ENCODE measurements at places on chromosomes 3 and 15.

- no peak for DNase-seq
These were observed 28.2 kb downstream of the ARIH1 start for GRCh38 chr15:72502220-72502809.

DNA sequence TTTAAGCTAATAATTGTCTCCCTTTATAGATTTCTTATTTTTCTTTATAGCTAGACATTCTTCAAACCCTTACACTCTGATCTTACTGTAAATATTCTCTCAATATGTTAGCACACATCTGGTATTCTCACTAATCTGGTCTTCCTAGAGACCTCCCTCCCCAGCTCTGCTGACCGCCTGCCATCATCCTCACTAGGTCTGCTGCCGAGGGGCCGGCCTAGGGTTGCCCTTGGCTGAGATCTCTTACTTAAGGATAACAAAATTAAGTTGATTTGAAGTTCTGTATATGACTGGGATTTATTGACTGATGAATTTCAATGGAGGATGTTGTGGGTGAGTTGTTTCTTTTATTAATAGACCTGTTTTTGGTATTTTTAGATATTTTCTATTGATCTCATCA lies 586.6 kb downstream of the NAALADL2 start:
- DNase-seq = no peak

DNA sequence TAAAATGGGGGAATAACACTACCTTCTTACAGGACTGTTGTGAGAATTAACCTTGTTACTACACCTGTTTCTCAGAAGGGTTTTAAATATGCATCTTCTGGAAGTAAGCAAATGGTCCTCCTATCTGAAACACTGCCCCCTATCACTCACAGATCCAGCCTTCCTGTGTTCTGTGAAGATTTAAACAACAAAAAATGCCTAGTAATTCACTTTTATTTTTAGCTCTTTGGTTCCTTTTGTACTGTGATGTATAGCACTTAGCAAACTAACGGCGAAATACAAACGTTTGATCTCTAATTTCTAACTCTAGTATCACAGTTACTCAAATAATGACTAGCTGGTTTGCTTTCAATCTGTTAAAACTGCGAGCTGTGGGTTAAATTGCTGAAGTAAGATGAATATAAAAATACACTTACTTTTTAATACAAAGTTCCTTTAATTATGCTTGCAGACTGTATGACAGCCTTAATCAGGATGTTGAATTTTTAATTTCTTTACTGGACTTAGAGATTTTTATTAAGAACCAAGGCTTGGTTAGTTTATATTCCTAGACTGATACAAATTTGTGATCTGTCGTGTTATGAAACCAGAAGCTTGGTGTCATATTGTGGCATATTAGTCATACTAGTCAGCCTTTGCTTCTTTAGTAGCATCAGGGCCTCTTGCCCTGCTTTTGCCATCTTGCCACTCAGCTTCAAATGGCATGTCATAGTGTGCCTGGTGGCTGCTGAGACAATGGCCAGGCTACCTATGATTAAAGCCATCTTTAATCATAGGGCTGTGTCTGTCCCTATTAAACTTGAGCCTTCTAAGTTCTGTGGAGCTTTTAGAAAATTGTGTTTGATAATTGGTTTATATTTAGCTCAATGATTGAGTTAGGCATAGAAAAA lies 9.2 kb downstream of the EIF3J start:
- no peak for DNase-seq

- DNase-seq = no peak
These were observed 99.7 kb downstream of the TCF12 start for GRCh38 chr15:57018151-57018550.

DNA sequence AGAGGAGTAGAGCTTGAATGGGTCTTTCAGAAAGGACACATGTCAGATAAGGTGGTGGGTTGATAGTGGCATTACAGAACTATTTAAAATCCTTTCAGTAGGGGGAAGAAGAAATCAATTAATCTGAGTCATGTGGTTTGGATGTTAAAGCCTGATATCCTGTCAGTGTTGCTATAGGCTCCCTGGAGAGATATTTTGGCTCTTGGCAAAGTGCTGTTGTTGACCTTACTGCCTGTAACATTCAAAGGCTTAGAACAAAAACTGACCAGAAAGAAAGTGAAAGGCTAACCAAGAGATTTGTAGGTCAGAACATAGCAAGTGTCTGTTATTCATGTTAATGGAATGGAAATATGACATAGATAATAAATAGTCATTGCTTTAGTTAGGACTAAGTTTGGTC lies 552.9 kb downstream of the DIPK2A start:
- DNase-seq = no peak

DNA sequence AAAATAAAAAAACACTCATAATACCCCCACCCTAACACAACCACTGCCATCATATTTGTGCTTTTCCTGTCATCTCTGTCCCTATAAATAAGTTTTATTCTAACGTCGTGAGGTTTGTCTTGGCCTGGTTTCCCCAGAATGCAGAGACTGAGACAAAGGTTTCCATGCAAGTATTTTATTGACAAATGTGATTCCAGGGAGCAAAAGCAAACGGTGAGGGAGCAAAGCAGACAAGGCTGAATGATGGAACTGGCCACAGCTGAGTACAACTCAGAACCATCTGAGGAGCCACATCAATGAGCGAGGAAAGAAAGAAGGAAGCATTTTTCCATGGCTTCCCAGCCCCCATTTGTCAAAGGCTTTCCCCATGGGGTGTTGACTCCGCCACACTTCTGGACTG lies 37.7 kb upstream of the LARS2 start:
- DNase-seq = no peak

- no peak for DNase-seq
These were observed 141.1 kb downstream of the GHSR start for GRCh38 chr3:172307141-172307560.

GRCh38 chr3:123733805-123734526 lies 149.1 kb upstream of the HACD2 start:
- DNase-seq = no peak

DNA sequence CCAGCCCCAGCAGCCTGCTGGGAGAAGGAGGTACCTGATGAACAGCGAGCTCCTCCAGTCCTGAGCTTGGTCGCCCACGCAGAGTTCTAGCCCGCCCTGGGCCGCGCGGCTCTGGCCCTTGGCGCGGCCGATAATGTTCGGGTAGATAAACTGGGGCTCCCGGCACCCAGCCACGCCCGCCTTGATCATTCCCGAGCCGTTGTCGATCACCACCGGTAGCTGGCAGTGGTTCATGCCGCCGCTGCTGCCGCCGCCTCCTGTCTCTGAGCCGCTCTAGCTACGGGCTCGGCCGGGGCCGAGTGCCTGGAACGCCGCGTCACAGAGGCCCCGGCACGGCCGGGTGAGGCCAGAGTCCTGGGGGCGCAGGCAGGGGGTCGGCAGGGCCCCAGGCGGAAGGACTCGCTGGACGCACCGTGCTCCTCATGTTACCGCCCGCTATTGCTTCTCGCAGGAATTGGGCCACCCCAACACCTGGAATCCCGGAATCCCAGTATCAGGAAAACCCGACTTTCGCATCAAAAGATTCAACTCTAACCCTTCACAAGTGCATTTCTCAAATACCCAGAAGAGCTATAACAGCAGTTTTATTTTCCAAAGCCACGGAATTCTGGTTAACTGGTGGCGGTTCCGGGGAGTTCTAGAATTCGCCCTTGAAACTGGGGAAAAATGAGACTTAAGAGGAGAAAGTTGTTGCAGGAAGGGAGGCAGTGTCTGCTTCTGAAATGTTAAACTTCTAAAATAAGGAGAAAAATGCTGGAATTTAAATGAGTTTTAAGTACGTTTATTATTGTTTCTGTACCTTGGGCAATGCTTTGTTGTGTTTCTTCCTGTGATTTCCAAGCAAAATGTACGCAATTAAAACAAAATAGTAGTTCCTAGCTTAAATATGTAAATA lies at the start of gene ACTRT3:
ACTRT3 (minus strand) TSS at position 275 of the 895 bp plus-strand sequence; CDS start at position 234, 41 bp downstream.
- DNase-seq = peak; percentile 82

DNA sequence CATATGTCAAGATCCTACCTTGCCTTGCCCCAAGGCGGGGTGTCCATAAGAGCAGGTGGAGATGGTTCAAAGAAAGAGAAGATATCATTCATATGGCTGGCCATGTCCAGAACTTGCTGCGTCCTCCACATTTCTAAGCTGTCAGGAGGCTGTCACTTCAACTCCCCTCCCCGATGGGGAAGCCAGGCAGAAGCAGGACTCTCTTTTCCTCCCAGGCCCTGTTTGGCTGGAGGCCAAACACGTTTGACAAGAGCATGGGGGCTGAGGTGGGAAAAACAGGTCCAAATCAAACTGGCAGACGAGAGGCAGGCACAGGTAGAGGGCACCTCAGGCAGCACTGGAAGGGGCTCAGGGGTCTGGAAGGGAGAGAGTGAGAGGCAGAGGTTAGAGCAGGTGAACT lies 37.7 kb downstream of the MESD start:
- DNase-seq = no peak

DNA sequence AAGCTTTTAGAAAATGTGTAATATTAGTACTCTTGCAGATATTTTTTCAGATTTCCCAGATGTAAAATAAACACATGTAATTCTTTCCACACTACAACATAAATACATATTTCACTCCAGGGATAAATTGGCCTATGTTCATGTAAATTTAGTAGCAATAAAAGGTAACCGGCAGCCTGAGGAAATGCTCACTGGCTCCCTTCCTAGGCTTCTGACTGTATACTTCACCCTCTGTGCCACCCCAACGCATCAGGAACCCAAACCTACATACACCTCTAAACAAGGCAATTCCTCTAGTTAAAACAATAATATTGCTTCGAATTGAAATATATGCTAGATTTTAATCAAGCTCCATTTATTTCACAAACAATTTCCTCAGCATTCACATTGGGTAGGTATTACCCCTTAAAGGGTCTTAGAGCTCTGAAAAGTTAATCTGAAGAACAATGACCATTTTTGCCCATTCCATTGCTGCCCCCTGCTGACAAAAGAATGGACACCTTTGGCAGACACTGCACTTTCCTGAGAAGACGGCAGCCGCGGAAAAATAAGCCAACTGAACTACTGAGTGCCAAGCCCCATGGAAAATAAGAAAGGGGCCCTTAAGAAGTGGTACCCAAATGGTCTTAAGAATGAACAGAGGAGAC lies 212.5 kb downstream of the OSBPL10 start:
- no peak for DNase-seq

GRCh38 chr15:99983171-99983885 lies 250.1 kb upstream of the LYSMD4 start:
- DNase-seq = no peak

GRCh38 chr15:64004587-64004986 lies 41.7 kb downstream of the DAPK2 start:
- no peak for DNase-seq

DNA sequence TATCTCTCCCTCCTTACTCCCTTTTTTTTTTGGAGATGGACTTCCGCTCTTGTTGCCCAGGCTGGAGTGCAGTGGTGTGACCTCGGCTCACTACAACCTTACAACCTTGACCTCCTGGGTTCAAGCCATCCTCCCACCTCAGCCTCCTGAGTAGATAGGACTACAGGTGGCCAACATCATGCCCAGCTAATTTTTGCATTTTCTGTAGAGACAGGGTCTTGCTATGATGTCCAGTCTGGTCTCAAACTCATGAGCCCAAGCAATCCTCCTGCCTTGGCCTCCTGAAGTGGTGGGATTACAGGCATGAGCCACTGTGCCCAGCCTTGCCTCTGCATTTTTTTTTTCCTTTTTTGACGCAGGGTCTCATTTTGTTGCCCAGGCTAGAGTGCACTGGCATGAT lies 17.1 kb downstream of the STAG1 start:
- DNase-seq = no peak

GRCh38 chr3:17733215-17733614 lies 9.2 kb downstream of the TBC1D5 start:
- DNase-seq = no peak

DNA sequence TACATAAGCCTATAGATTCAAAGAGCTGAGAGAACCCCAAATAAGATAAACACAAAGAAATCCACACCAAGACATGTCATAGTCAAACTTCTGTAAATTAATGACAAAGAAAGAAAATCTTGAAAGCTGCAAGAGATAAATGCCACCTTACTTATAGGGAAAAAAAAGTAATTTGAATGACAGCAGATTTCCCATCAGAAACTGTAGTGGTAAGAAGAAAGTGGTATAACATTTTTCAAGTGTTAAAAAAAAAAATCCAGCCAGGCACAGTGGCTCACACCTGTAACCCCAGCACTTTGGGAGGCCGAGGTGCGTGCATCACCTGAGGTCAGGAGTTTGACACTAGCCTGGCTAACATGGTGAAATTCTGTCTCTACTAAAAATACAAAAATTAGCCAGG lies 37.4 kb downstream of the CFAP92 start:
- no peak for DNase-seq

DNA sequence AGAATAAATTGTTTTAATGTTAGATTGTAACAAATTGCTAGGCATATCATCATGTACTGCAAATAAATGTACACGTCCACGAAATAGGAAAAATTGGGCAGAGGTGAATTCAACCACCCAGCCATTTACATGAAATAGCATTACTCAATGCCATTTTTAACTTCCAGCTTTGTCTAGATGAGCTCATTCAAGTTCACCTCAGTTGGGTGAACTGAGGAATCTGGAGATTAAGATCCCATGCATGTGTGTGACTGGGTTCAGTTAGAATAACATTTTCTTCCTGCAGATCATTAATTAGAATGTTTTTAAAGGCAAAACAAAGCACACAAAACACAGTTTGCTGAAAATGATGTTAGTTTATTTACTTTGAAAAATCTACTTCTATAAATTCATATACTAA lies 767.8 kb upstream of the GOLIM4 start:
- no peak for DNase-seq

- DNase-seq = no peak
These were observed 37.4 kb downstream of the ACAA1 start for GRCh38 chr3:38099518-38099917.

DNA sequence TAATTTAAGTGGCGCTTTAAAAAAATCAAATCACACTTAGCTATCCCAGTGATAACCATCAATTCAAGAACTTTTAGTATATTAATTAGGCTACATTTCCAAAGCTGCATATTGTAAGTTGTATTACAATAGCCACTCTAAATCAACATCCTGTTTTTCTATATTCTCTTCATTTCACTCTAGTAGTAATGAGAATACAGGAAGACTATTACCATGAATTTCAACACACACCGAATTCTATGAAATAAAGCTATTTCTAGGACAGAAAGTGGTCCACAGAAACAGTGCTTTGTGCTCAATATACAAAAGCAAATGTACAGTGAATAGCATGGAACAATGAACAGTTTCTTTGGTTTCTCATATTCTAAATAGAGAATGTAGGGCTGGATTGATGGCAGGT lies 24.6 kb downstream of the TRAT1 start:
- no peak for DNase-seq

- no peak for DNase-seq
These were observed 24.1 kb downstream of the RASGRP1 start for GRCh38 chr15:38540510-38540909.

GRCh38 chr3:38479431-38480092 lies 16.6 kb upstream of the EXOG start:
- DNase-seq = no peak

DNA sequence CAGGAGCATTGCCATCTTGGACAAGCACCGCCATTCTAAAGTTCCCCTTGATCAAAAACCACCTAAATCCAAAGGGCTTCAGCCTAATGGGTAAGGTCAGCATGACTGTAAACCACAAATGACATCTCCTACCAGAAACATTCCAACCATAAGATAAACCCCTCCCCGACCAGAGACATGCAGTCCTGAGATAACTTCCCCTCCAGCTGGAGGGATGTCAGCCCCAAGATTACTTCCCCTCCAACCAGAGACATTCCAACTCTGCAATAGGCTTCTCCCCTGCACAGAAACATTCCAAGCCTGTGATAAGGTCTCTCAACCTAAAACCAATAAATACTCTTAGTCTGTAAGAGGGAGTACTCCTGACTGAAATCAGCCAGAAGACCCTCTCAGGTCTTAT lies 62.7 kb upstream of the DNAJC19 start:
- DNase-seq = no peak
